ENCODE measurements at places on chromosomes 3 and 15.

DNA sequence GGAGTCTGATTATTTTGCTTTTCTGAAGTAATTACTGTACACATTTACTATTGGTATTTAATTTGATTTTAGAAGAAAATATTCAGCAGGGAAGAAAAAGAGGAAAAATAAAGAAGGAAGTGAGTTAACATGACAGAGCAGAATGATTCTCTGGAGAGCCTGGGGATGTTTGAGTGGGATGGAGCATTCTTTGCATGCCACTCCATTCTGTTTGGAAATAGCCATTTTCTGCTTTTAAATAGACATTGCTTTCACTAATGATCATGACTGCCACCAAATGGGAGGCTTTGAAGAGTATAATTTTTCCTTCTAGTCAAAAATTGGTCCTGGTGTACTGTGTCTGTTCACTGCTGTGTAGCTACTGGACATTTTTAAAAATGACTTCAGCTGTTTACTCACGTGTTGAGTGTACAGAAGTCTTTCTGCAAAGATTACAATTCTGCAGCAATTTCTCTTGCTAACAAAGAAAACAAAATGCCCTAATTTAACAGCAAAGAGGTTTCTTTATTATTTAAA is 196.1 kb downstream of the RYR3 start:
- DNase-seq, result no peak

DNA sequence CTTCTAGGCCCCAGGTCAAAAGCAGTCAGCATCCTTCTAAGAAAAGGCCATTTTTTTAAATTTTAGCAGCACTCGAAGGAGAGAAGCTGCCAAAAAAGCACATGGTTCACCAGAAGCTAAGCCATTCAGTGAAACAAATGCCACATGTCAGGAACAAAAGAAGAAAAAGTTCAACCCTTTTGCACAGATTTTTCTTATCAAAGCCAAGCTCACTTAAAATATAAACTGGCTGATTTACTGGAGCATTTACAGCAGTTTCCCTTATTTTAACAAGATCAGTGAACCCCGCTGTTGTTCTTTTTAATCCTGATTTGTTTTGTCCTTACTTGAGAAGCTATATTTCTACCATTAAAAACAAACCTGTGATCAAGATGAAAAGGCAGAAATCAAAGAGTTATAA is 46.5 kb upstream of the SYNPR start:
- no peak for DNase-seq

DNA sequence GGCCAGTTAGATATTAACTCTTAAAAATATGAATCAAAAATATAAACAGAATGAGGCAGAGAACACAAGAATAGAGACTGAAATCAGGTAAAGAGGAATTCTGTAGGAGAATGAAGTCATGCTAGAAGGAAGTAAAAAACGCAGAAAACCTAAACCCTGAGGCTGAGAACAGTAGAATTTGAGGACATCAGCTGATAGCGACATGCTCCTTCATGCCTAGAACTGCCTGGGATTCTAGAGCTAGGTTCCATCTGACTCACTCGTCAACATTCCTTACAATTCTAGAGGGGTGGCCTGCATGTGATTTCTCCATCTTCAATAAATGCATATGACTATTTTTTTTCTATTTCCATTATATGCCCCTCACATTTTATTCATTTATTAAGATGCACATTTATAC is 343.0 kb downstream of the ROBO1 start:
- no peak for DNase-seq

DNA sequence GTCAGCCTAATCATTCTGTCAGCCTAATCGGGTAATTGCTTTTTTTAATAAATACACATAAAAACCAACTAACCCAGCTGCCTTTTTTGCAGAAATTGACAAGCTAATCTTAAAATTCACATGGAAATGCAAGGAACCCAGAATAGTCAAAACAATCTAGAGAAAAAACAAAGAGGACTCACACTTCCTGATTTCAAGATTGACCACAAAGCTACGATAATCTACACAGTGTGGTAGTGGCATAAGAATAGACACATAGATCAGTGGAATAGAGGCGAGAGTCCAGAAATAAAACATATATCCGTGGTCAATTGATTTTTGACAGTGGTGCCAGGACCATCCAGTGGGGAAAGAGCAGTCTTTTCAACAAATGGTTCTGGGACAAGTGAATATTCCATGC is 2.4 kb upstream of the C3orf20 start:
- DNase-seq, result no peak

GRCh38 chr15:64009241-64009640 is 37.0 kb downstream of the DAPK2 start:
- DNase-seq, result no peak

DNA sequence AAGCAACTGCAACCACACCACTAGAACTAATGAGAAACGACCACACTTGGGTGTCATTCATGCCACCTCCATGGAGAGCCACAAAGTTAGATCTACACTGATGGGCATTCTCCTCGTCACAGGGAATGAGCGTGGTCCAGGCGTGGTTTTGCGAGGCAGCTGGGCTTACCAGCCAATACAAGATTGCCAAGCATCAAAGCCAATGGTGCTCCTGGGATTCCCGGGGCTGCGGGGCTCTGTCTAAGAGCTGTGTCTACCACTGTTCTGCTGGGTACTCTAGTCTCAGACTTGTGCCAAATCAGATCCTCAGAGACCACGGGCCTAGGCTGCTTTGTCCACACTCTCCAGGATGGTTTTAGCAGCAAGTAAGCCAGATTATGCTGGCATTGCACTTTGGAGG is 43.8 kb downstream of the RAB6B start:
- no peak for DNase-seq

GRCh38 chr3:13494463-13495350 is 14.6 kb downstream of the HDAC11 start:
- DNase-seq, result peak; percentile 62

Data from endothelial cell (in vitro differentiated cells).